ENCODE measurements at places on chromosomes 2 and 18.

DNA sequence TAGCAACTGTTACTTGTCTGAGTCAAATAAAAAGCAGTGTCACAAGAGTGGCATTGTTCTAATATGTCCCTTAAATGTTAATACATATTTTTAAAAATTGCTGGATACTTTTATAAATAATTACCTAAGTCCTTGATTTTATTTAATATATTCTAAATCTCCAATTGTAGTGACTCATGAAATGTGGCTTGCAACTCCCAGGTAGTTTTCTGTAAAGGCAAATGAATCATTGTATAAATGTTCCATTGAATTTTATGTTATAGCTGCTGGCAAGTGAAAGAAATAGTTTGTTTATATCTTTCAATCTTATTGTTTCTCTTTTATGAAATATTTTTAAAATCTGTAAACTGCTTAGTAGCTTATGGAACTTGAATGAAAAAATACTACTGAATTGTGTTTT is 32.7 kb upstream of the C1GALT1C1L start:
- DNase-seq = no peak

DNA sequence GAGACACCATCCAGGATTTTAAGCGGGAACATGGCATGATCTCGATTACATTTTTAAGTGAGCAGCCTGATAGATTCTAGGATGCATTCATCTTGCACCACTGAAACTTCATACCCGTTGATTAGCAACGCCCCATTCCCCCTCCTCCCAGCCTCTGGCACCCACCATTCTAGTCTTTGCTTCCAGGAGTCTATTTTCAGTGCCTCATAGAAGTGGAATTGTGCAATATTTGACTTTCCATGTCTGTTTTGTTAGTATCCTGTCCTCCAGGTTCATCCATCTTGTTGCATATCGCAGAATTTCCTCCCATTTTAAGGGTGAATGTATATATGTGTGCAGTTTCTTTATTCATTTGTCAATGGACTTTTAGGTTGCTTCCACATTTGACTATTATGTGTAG is 20.9 kb upstream of the SLC66A3 start:
- no peak for DNase-seq

- no peak for DNase-seq
Observed at GRCh38 chr2:204948822-204949221, 403.5 kb downstream of the PARD3B start.

GRCh38 chr2:177676636-177677035 is 284.1 kb downstream of the AGPS start:
- no peak for DNase-seq

DNA sequence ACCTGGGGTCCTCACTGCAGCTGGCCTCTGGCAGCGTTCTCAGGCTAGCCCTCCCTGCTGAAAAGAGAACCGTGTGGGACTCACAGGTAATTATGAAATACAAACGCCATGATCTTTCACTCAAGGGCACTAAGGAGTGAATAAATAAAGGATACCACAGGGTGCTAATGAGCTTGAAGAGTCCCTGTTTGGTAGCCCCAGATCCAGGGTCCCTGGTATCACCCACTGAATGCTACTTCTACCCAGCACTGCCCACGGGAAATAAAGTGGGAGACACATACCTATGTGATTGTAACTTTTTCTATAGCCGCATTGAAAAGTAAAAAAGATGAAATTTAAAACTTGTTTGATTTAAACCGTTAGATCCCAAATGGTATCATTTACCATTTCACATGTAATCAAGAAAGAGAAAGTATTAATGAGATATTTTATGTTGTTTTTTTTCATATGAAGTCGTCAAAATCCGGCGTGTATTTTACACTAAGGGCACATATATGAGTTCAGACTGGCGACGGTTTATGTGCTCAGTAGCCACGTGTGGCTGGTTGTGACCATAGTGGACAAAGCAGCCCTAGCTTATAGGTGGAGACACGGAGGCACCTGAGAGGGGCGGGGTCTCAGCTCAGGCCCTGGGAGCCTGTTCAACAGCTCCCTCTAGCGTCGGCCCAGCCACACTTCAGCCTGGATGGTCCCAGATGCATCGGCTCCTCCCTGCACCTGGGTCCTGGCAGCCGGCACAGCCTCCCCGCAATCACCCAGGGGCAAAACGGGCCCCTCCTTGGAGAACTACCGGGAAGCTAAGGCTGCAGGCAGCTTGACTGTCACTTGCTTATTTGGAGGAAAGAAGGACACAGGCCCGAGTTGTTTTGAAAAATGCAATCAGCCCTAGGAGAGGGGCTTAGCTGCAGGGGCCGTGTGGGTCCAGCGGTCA is 39.2 kb downstream of the ODC1 start:
- DNase-seq = peak; percentile 35

DNA sequence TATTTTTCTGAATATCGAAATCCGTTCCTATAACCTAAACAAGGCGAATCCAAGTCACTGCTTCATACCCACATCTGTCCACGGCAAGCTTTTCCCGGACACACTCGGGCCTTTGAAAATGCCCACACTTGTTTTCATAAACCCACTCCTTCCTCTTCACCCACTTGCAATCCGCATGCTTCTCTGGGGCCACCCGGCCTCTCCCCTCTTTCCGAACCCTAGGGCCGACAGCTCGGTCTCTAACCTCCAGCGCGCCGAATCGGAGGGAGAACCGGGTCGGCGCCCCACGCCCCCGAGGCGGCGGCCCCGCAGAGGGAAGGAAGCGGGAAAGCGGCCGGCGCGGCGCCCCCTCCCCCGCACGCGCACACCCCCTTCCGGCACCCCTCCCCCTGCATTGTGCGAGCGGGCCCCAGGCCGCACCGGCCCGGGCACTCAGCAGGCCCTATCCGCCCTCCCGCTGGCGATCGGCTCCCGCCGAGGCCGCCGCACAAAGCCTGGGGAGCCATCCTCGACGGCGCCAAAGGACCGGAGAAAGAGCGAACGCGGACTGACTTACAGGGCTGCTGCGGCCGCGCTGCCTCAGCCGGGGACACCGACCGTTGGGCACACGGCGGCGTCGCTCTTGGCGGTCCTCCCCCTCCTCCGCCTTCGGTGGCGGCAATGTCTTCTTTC is 467 bp downstream of the PUM2 start:
- DNase-seq = peak; percentile 4

- no peak for DNase-seq
Observed at GRCh38 chr18:79071503-79072210, 2.5 kb downstream of the ATP9B start.

DNA sequence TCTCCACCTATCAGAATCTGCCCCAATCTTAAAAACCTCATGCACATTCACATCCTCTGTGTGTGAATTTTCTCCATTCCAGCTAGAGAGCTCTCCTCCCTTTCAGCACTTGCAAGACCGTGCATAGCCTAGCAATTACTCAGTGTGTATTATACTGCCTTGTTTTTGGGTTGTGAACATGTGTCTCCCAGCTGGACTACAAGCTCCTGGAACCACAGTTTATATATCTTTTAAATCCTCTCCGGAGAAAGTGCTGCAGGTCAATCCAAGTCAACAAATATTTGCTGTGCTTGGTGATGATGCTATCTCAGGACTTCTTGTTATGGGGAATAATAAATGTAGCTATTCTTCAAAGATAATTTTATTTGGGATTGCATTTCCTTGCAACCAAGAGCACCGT is 58.2 kb upstream of the MEX3C start:
- no peak for DNase-seq

- no peak for DNase-seq
Observed at GRCh38 chr2:237157780-237158102, 72.1 kb downstream of the COPS8 start.

GRCh38 chr2:144229296-144229695 is 290.6 kb downstream of the ZEB2 start:
- DNase-seq = no peak

- DNase-seq = peak; percentile 87
Observed at GRCh38 chr2:20065885-20066602, 14.6 kb upstream of the LAPTM4A start.

DNA sequence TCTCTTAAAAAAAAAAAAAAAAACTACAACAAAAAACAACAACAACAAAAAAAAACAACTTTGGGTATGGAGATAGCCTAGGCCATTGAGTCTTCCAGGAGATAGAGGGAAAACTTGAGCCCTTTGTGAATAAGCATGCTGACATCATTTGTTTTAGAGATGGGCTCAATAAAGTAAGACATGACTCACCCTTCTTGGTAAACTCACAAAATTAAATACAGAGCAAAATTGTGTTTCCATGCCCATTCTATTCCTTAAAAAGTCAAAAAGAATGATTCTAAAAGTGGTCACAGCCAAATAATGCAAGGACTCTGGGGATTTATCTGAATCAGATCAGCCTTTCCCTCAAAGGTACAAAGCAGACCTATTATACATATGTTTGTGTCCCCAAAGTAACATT is 117.4 kb downstream of the ETAA1 start:
- DNase-seq = no peak

DNA sequence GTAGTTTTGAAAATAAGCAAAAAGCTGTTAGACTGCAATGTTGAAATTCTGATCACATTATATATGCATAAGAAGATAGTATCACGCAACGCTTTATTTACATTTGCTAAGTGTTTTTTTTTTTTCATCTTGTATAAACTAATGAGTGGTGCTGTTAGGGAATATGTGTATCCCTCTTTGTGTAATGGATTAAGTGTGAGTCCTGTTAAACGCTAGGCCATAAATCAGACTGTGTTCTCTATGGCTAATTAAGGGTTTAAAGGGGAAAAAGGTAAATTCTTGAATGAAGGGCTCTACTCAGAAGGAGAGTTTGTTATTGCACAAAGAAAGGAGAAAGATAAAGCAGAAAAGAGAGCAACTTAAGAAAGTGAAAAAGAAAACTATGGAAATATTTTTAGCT is 4.8 kb upstream of the ASXL3 start:
- no peak for DNase-seq

DNA sequence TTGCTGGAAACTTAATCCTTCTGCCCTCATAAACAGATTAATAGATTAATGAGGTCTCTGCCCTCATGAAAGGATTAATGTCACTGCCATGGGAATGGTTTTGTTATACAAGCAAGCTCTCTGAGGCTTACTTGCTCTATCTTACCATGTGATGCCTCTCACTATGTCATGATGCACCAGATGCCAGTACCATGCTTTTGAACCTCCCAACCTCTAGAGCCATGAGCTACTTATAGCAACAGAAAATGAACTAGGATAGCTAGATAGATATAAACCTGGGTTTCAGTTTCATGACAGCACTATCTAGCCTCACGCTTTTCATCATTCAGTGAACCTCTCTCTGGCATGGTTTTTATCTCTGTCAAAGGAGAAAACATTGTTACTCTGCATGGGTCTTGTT is 371.6 kb upstream of the LRP1B start:
- no peak for DNase-seq

DNA sequence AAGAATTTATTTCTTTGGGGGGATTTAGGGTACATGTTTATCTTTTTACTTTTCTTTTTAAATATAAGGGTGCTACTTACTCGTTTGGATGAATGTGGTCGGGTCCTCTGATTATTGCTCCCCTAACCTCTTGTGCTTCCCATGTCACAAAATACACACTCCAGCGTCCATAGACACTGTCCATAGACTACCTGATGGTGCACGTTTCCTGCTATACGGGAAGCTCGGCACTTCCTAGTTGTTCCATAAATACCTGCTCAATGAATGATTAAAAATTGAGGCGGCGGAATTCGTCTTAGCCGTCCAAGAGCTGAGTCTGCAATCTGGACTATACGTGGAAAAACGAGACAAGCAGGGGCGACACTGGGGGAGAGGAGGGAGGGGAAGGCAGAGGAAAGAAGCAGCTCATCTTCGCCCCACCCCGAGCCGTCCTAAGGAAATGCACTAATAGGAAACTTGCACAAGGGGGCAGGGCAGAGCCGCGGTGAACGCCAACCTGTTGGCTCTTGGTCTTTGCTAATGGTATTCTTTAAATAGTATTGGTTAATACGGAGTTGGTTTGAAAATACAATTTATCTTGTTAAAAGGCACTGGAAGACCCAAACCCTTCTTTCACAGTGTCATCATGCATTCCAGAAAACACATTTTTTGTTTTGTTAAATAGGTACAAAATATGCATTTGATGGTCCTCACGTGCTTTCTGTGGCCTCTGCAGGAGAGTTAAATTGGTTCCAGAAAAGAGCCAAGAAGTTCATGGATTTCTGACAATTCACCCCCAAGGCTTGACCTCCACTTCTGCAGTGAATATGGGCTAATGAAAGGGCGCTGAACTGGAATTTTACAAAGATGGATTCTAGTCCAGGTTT is 73.0 kb upstream of the KCTD1 start:
- DNase-seq = no peak

GRCh38 chr2:205764270-205764746 is 82.0 kb downstream of the NRP2 start:
- no peak for DNase-seq

DNA sequence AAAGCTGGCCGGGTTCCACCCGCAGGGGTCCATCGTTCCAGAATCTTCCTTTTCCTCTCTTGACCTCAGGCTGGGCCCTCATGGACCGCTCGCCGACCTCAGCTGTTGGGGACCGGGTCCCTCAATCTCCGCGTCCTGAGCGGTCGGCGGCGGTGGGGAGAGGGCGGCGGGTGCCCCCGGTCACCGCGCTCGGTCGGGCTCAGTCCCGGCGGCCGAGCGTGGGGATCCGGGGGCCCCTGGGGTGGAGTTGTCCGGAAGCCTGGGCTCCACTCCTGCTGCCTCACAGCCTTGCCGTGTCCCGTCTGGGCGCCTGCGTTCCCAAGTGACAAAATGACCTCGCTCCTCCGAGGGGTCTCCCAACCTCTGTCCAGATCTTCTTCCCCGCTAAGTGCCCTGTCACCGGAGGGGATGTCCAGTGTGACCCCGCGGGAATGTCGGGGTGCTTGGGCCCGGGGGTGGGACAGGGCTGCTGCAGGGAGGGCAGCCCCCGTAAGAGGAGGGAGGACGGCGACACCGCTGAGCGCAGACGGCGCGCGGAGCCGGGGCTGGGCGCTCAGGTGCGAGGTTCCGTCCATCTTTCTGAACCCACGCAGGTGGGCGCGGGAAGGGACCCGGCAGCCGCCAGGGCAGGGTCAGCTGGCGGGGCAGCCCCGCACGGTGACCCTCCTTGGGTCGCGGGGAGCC is 16.0 kb upstream of the E2F6 start:
- no peak for DNase-seq

DNA sequence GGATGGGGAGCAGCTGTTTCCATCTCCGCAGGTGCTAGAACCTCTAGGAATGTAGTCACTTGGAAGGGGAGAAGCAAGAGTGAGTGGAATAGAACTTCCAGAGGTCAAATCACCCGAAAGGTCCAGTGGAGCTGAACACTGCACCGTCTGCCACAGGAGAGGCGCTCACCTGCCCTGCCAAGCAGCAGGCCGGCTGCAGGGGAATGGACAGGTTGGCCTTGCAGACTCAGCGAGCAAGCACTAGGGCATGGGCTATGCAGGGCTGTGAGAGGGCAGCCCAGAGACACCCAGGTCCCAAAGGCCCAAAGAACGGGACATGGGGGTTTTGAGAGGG is 214.2 kb downstream of the TNS1 start:
- DNase-seq = no peak

DNA sequence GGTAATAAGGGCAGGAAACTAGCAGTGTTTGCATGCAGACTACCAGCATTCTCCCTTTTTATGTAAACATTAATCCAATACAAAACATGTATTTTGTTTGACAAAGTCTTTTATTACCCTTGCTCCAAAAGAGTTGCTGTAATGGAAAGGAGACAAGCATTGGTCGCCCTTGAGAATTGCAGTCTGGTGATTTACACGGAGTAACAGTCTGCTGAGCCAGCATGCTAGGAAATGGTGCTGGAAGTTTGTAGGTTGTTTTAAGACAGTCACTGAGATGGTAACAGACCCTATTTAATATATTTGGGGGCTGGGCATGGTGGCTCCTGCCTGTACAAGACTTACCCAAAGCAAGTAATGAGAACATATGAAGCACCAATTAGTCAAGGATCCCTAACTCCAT is 2.8 kb upstream of the PRKCE start:
- DNase-seq = no peak

- DNase-seq = no peak
Observed at GRCh38 chr2:152337511-152337903, 2.5 kb downstream of the FMNL2 start.
